ENCODE measurements at places on chromosomes 12 and 14.

GRCh38 chr14:53796734-53797133, 159.9 kb downstream of the BMP4 start:
- no peak for DNase-seq

GRCh38 chr12:91964501-91964900, 181.1 kb downstream of the BTG1 start:
- DNase-seq = no peak

DNA sequence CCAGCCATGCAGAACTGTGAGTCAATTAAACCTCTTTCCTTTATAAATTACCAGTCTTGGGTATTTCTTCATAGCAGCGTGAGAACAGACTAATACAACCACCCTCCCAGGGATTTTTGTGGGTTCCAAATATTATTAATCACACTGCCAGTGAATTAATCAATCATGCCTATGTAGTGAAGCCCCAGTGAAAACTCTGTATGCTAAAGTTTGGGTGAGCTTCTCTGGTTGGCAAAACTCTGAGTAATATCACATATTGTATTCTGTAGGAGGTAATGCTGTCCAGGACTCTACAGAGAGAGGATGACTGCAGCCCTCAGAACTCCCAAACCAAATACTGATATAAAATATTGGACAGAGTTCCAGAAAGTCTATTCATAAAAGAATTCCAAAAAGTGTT, 216.9 kb downstream of the RPAP3 start:
- no peak for DNase-seq

GRCh38 chr14:95069547-95069946, 87.8 kb downstream of the DICER1 start:
- no peak for DNase-seq

GRCh38 chr12:44015333-44015941, 179.6 kb downstream of the TMEM117 start:
- DNase-seq = peak; percentile 53

- DNase-seq = peak; percentile 6
These were observed 290.9 kb downstream of the PPFIA2 start for GRCh38 chr12:81468206-81468605.

GRCh38 chr12:51381226-51382079, 9.8 kb downstream of the GALNT6 start:
- DNase-seq = no peak

Data from H4 (cell line).